ENCODE measurements at places on chromosomes 4 and X.

GRCh38 chr4:148293571-148293970, 148.6 kb downstream of the NR3C2 start:
- no peak for DNase-seq

- DNase-seq: no peak
Observed at GRCh38 chrX:47430925-47431324, 52.1 kb downstream of the ZNF41 start.

DNA sequence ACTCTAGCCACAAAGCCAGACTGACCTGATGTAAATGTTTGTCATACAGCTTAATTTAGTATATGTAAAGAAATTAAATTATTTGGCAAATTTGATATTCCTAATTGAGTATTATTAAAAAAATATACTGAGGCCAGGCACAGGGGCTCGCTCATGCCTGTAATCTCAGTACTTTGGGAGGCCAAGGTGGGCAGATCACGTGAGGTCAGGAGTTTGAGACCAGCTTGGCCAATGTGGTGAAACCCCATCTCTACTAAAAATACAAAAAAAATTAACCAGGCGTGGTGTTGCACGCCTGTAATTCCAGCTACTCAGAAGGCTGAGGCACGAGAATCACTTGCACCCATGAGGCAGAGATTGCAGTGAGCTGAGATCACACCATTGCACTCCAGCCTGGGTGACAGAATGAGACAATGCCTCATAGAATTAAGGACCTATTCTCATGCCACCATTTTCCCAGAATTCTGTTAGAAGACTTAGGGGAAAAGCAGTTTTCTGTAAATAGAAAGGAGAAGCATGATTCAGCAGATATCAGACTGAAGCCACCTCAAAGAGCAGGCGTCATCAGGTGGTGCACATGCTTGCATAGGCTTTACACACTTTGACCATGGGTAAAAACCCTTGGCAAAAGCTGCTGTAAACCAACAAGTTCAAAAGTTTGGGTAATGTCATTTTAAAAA, 6.1 kb downstream of the UBQLN2 start:
- DNase-seq: no peak

DNA sequence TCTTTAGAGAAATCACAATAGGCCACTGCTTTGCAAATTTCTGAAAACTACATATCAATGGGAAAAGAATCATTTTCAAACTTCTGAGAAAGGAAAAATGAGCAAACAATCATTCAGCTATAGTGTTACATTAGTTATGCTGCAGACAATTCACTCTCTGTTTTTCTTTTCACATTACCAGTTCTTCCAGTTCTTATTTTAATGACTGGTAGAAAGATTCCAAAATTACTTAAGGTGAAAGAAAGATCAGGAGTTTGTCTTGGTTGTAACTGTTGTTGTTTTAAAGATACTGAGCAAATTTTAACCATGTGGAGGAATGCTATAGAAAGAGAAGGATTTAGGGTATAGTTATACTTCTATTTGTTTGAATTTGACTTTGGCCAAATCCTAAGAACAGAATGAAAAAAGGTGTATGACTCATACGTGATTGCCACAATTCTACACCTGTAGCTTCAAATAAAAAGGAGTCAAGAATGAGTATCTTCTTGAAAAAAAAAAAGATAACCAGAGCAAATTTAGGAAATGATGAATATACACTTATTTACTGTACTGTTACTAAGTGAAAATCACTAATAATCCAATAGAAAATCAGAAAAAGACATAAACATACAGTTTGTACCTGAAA, 21.0 kb upstream of the RASGEF1B start:
- DNase-seq: no peak

GRCh38 chr4:119165767-119166166, 30.1 kb downstream of the MYOZ2 start:
- no peak for DNase-seq

- DNase-seq: no peak
Observed at GRCh38 chr4:155693015-155693663, 26.5 kb downstream of the GUCY1A1 start.

DNA sequence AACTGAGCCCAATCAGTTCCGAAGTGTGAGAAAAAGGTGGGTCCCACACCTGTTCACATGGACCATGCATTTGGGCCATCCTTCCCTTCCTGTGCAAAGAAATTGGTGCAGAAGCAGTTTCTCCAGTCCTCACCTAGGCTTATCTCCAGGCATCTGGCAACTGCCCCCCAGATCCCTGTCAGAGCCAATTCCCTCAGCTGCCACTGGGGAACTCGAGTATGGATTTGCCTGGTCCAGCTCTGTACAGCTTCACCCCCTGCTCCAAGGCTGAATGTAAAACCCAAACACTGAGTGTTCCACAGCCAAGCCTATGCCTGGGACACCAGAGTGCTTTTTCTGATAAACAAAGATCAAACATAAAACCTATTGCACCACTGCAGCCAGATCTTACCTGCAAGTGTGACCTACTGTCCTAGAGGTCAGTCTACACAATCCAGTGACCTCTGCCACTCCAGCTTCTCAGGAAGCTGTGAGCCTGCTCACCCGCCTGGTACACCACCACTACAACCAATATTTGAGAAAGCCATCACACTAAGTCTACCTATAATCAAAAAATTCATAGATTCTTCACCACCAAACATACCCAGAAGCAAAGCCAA, 136.4 kb downstream of the STPG2 start:
- no peak for DNase-seq

DNA sequence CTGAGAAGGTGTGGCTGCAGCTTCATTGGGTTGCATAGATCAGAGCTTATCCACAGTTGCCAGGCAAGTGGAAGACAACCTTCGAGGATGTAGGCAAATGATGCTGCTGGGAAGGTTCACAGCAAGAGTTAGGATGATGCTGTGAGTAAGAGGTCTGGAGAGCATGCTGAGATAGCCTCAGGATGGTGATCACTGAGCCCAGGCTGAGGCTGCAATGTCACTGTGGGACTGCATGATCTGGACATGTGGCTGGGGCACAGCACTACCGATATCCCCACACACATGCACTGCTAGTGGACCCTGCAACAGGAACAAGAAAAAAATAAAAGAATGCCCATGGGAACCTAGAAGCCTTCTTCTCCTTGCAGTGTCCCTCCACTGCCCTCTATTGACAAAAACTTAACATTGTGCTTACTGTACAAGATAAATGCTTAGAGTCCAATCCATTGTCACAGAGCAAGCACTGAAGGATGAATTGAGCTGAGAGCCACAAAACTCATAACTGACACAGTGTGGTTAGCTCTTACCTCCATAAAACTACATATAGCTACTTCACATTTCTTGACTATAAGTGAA, 105.6 kb downstream of the CNKSR2 start:
- DNase-seq: no peak

GRCh38 chr4:113106108-113106507, 56.7 kb downstream of the ANK2 start:
- DNase-seq: no peak
